ENCODE measurements at places on chromosomes 11 and 22.

- no peak overlapping the region for H3K27ac ChIP-seq
- DNase-seq, result no peak
- H3K27me3 ChIP-seq, result no peaks in the 10 kb centered on the region
- H3K4me1 ChIP-seq, result peaks cover 22% of the 10 kb centered on the region
- H3K4me3 ChIP-seq, result no peak overlapping the region
These were observed 3.3 kb upstream of the PPARA start for GRCh38 chr22:46147061-46147460.

GRCh38 chr11:3219281-3219892 is 774 bp upstream of the MRGPRG start:
- no peaks in the 10 kb centered on the region for H3K4me1 ChIP-seq
- no peak overlapping the region for H3K4me3 ChIP-seq
- peak; percentile 58 for DNase-seq
- no peak overlapping the region for H3K27ac ChIP-seq
- peaks cover 90% of the 10 kb centered on the region for H3K27me3 ChIP-seq
- H3K36me3 ChIP-seq, result no peaks in the 10 kb centered on the region

- H3K27me3 ChIP-seq, result no peaks in the 10 kb centered on the region
- peaks cover 5% of the 10 kb centered on the region for H3K36me3 ChIP-seq
- peak overlapping the region; percentile 4 for H3K4me3 ChIP-seq
- peak overlapping the region; percentile 5 for H3K27ac ChIP-seq
- DNase-seq, result no peak
These were observed 10.0 kb downstream of the IGSF9B start for GRCh38 chr11:133946541-133947318.

- H3K27ac ChIP-seq, result no peak overlapping the region
- DNase-seq, result no peak
- H3K27me3 ChIP-seq, result peaks cover 2% of the 10 kb centered on the region
- H3K4me3 ChIP-seq, result no peak overlapping the region
- no peaks in the 10 kb centered on the region for H3K4me1 ChIP-seq
- no peaks in the 10 kb centered on the region for H3K36me3 ChIP-seq
These were observed 399.5 kb downstream of the BUD13 start for GRCh38 chr11:116373104-116373944.

GRCh38 chr11:117966908-117967307 is 19.3 kb upstream of the IL10RA start:
- H3K36me3 ChIP-seq, result no peaks in the 10 kb centered on the region
- H3K27ac ChIP-seq, result no peak overlapping the region
- H3K27me3 ChIP-seq, result peaks cover 18% of the 10 kb centered on the region
- no peak for DNase-seq
- H3K4me3 ChIP-seq, result no peak overlapping the region

DNA sequence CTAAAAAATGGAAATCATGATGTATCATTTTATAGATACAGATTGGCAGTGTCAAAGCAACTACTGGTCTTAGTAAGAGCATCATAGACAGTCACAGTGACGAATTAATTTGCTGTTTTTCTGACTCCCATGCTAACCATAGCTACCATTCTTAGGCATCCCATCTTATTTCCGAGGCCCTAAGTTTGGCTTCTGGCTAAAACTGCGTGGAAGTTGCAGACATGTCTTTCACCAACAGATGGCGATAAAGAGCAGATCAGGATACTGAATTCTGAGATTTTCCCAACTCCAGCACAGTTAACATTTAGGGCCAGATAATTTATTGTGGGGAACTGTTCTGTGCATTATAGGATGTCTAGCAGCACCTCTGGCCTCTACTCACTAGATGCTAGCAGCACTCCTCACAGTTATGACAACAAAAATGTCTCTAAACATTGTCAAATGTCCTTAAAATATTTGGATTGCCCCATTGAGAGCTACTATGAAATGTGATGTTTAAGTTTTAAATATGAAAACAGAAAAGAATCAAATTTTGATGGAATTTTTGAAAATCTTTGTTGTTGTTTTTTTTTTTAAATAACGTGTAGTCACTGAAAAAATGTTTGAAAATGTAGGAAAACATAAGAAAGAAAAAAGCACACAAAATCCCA is 16.3 kb downstream of the OR2AG2 start:
- no peaks in the 10 kb centered on the region for H3K36me3 ChIP-seq
- H3K4me1 ChIP-seq, result no peaks in the 10 kb centered on the region
- H3K27ac ChIP-seq, result no peak overlapping the region
- DNase-seq, result no peak

DNA sequence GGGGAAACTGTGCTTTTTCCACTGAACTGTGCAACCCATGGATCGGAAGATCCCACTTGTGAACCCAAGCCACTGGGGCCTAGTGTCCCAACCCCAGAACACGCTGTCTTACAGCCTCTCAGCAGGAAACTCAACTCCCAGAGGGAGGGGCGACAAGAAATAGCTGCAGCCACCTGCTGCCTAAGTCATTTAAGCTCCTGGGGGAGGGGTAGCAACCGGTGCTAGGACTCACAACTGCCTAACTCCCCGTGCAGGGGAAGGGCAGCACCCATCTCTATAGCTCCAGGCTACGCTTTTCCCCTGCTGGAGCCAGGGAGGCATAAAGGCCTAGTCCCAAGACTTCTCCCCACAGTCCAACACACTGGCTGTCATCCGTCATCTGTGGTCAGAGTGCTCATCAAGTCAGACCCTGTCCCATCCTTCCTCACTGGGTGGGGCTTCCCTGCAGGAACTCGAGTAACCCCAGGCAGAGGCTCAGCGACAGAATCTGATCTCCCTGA is 363.0 kb downstream of the LUZP2 start:
- no peaks in the 10 kb centered on the region for H3K36me3 ChIP-seq
- no peak for DNase-seq
- H3K27me3 ChIP-seq, result no peaks in the 10 kb centered on the region
- H3K27ac ChIP-seq, result no peak overlapping the region
- H3K4me3 ChIP-seq, result no peak overlapping the region

DNA sequence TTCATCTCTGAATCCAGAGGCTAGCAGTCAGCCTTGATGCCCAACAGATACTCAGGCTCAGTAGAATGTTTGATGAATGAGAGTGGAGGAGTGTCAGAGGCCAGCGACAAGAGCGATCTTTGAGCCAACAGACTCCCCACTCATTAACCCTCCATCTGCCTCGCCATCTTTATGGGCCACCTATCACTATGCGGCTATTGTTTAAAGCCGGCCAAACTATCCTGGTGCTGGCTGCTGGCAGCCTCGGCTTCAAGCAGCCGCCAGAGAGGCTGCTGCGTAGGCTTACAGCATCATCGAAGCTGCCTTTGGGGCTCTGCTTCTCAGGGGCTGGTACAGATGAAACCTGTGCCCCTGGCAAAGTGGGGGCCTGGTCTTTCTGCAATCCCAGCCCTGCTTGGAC is 525.6 kb downstream of the INSC start:
- H3K4me3 ChIP-seq, result no peak overlapping the region
- no peak overlapping the region for H3K27ac ChIP-seq
- H3K27me3 ChIP-seq, result no peaks in the 10 kb centered on the region
- no peaks in the 10 kb centered on the region for H3K4me1 ChIP-seq
- no peak for DNase-seq
- H3K36me3 ChIP-seq, result no peaks in the 10 kb centered on the region
